Activated T-helper 17 cell treated with anti-CD3 and anti-CD28 coated beads, Interleukin-2, amount 50 U/mL, for 72 hours (primary cell): ENCODE measurements at places on chromosomes 4 and X. TPM values are rescaled to one million over a fixed set of nuclear protein-coding genes. Genes with fewer than 3 reads are reported as not detected.
A peak's percentile ranks its signal among the peaks of the same experiment; 100 is the strongest.

DNA sequence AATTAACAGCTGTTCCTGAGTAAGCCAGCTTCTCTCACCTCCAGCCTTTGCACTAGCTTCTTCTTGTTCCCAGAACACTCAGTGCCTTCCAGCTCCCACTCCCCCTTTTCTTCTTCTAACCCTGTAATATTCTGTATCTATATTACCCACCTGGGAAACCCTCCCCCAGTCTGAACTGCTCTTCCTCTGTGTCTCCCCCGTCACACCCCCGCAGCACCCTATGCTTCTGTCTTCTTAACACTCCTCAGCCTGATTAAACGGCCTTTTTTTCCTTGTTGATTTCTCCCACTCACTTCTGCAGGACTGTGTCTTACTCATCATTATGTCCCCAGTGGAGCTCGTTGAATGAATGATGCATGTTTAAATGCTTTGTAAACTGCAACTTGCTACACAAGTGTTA lies 9.0 kb upstream of the LONRF3 start:
- ATAC-seq: no peak

PDGFRA gene
- total RNA-seq: 0.56 TPM

DNA sequence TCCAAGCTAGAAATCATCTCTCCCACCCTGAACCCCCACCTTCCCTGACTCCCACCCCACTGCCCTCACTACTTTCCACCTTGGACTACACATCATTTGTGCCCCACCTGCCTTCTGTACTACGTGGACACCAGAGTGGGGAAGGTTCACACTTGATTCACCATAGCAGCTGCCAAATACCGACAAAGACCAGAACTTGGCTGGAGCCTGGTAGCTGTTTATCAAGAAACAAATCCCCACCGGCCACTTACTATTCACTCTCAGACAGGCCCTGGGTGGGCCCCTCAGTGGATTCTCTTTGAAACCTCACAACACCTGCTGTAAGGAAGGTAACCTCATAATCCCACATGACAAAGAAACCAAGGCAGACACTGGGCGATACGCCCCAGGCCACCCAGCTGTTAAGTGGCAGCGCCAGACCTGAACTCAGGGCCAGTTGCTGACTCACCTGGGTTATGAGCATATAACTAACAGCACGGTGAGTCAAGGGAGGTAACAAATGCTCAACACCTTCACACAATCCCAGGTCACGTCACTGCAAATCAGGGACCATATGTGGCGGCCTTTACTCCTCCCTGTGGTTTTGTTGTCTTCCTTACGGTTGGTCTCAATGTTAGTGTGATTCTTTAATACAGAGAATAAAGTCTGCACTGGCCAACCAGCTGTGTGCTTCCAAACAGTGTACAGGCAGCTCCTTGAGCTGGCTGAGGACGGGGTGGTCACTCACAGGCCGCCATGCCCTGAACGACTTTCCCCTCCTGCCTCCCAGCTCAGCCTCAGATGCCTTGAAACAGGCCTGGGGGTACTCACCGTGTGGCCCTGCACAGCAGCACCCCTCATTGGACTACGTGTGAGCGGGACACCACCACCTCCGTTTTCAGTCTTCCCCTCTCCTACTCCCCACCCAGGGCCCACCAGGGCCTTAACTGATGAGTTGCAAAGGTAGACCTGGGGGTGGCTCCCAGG lies 7.5 kb downstream of the WDR1 start:
- peak; percentile 77 for ATAC-seq

DNA sequence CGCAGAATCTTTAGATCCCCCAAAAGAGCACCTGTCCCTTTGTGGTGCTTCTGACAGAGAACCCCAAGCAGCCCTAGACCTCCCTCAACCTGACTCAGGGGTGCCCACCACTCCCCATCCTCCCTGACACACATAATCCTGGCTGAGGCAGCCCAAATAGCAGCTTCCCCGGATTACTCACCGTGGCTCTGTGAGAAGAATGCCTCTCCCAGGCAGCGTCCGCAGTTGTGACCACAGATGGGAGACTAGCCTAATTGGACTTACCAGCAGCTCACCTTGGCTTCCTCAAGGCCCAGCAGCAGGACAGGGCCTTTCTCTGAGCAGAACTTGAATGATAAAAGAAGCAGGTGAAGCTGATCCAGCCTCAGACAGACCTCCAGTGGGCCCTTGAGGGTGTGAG lies 10.3 kb upstream of the ODAPH start:
- no peak for ATAC-seq

- ATAC-seq: no peak
These were observed 363.4 kb upstream of the BOD1L1 start for GRCh38 chr4:13990596-13991589.

PWWP3B gene
- not detected for total RNA-seq

DNA sequence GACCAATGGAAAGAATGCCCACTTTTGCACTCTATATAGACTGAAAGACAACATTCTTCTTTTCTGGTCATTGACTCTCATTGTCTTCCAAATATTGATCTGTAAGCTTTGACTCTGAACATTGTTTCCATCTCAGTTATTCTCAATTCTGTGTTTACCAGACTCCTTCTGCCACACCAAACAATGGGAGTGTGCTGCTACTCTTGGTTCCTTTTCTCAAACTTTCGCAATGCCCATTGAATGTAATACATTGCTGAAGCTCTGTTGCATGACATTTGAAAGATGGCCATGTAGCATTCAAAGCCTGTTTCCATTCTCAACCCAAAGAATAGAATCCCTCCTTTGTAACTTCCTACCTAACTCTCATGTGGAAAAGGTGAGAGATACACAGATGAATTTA lies 136.2 kb downstream of the BTC start:
- ATAC-seq: no peak

CFAP47 gene
- not detected for total RNA-seq

GRCh38 chrX:133649651-133650050 lies 234.4 kb upstream of the GPC4 start:
- ATAC-seq: no peak

- no peak for ATAC-seq
These were observed 194.8 kb upstream of the FAT1 start for GRCh38 chr4:186918466-186918865.

CFAP299 gene
- 1.1 TPM for total RNA-seq

DNA sequence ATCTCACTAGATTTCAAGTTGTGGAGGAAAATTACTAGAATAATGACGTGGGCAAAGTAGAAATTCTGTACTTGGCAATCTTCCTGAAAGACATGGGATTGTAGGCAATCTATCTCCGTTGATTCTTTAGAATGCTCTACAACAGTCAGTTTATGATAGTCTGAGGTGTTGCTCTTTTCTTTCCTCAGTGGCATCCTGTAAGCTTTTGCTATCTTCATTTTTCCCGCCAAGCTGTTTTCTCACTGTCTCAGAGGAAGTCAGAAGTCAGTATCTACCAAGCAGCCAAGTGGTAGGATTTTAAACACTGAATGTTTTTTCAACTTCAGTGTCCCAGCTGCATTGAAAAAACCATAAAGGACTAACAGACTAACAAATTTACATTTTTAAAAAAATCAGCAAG lies 23.7 kb downstream of the PCDH7 start:
- ATAC-seq: no peak

DNA sequence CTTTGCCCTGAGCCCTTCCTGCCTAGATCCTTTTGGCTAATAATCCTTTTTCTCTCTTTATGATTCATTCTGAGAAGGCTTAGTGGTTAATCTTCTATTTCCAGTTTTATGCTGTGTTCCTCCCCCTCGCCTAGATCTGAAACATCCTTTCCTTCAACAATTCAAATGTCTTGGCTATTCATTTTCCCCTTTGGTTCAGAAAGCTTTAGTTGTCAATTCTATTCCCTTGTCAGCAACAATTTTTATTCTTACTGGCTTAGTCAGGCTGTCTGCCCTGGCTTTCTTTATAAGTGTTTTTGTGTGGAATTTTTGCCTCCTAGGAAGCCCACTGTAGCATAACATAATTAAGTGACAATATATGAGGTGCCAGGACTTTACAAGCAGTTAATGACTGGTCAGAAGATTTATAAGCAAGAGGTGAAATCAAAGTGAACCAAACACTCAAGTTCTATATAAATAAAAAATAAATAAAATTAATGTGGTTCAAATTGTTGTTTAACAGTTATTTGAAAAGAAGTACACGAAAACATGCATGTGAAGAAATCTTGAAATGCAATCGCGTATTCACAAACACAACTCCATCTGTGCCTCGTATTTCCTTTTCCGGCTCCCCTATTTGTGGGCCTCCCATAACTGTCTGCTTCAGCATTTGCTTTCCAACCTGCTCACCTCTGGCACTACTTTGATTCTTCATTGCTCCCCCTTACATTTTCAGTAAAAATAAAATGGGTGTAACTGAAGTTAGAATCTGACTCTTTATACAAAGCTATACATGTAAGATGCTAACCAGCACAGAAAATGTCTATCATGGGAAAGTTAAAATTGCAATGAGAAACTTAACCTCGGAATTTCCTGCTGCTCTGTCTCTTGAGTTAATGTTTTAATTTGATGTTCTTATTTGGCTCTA lies 235.4 kb downstream of the SPRY1 start:
- ATAC-seq: peak; percentile 40

SPANXA1 gene
- not detected for total RNA-seq

BEX1 gene
- not detected for total RNA-seq

DNA sequence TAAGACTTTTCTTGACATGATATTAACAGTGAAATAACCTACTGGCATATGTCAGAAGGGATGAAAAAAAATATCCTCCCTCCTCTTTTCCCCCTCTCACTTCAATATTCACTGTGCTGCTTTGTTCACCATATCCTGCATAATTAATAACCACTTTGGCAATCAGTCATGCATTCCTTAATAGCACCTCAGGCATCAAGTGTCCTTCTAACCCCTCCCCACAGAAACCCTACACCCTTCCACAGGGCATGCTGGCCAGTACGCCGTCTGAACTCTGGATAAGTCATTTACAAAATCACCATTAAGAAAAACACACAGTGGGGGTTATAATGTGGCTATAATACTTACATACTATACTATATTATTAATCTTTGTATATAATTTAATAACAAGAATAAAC lies 165.9 kb downstream of the PDGFC start:
- no peak for ATAC-seq

- ATAC-seq: no peak
These were observed 306.1 kb downstream of the FBXW7 start for GRCh38 chr4:152229782-152230289.

HTRA3 gene
- total RNA-seq: not detected

- ATAC-seq: no peak
These were observed 36.4 kb downstream of the PCDH7 start for GRCh38 chr4:30756553-30756952.

- ATAC-seq: no peak
These were observed 41.5 kb upstream of the PTCHD1 start for GRCh38 chrX:23292988-23293651.

DNA sequence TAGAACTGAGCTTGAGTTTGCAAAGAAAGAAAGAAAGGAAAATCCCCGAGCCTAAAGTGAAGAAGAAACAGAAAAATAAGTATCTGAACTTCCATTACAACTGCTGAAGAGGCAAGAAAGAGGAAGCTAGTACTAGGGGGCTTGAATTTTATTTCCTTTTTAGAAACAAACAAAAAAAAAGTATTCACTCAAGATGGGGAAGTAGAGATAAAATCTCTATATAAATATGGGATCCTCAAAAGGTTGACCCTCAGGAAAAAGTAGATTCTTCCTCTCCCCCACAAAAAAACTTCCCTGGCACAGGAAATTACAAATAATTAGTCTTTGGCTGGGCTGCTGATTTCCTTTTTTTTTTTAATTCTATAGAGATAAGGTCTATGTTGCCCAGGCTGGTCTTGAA lies 16.0 kb downstream of the LRBA start:
- ATAC-seq: no peak

DNA sequence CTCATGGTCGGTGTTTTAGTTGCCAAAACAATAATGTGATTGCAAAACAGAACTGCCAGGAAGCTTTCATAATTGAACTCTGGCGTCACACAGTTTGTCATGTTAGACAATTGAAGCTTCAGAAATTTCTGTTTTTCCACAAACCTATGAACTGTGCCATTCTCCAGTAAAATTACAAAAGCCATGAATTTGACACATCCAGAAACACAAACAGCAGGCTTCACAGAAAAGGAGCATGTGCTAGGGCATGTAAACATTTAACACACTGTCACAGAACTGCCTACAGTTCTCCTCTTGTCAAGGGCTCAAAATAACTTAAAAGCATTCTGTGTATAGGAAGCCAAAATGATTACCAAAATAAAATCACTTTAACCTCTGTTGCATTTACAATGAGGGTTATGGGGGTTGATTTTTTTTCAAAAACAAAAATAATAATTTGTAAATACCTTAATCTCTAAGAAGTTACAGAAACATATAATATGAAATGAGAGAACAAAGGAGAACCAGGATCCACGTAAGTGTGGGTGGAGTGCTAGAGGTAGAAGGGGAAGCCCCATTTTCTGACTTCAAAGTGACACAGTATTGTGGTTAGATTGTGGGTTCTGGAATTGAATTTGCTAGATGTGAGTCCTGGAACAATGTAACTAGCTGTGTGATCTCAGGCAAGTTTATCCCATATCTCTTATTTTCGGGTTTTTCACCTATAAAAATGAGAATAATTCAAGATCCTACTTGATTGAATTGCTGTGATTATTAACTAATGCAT lies 295.0 kb downstream of the CENPC start:
- ATAC-seq: peak; percentile 68

GAGE12J gene
- total RNA-seq: not detected

DNA sequence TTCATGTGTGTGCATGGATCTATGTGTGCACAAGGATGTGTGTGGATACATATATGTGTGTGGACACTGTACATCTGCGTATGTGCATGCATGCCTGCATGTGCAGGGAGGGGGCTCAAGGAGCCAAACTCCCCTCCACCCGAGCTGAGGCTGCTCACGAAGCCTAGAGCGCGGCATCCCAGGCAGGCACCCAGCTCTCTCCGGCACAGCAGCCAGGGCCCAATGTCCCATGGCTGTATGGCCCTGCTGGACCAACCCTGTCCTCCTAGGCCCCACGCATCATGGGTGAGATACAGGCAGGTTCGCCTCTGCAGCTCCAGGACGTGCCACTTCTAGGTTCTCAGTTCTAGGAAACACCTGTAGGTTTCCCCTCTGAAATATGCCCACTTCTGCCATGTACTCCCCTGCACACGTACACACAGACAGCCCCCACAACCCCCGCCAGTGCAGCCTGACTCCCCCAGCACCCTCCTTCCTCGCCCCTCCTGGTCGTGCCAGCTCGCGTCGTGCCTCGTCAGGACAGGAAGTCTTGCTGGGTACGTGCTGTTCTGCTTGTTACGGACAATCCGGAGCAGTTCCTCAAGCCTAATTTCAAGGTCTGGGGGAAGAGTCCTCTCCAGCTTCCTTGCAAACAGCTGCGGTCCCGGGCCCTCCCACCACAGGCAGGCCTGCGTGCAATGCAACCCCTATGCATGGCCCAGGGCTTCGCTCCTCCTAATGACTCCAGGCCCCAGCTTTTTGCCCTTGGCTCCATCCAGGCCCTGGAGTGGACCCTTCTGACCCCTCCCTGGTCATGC lies 3.2 kb upstream of the ADRA2C start:
- no peak for ATAC-seq
